ENCODE measurements at places on chromosomes 16 and 17. TPM values are rescaled to one million over a fixed set of nuclear protein-coding genes. Genes with fewer than 3 reads are reported as not detected.

DNA sequence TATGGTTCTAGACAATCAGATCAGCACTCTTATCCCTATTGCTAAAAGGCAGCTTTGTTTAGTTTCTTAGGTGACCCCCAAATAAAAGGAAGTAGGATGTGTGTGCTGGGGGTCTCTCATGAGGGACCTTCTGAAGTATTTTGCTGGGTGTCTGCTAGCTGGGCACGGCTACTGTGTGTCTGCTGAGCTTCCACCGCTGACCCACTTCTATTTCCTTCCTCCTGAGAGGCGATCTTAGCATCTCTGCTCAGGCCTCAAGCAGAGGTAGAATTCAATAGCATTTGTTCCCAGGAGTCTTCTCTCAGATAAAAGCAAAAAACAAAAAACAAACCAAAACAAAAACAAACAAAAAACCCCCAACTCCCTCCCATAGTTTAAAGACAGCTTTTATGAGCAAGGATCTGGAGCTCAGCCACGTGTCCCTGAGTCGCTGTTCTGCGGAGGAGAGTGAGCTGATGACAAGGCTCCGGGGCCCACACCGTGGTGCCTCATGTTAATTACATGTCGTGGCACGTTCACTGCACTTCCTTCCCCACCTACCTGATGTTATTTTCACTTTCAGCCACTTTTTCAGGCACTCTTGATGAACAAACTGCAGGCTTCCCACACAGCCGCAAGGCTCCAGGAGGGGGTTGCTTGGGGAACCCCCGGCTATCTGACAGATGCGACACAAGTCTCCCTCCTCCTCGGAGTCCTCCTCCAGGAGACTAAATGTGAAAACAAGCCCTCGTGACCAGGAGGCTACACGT, 83.5 kb downstream of the MARCHF10 start:
- no peak for DNase-seq

The RNF157 gene
- total RNA-seq, result 0.26 TPM

- no peak for DNase-seq
These were observed 128.7 kb upstream of the CHMP6 start for GRCh38 chr17:80862978-80863377.

The SPATA22 gene
- total RNA-seq, result 0.41 TPM

The C16orf86 gene
- total RNA-seq, result 1.1 TPM

DNA sequence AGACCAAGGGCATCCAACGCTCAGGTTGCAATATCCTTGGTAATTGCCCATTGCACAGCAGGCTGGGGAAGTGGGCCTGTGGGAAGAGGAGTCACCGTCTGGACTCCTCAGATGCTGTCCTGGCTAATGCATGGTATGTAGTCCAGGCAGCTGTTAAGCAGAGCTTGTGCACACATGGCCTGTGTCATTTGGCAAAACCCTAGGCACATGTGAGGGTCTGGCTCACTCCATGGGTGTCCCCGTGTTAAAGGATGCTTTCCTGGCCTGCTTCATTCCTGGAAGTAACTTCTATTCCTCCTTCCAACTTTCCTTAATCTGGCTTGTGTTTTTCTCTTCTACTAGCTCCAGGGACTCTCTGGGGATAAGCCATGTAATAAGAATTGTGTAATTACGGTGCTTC, 378.0 kb upstream of the CA10 start:
- no peak for DNase-seq

DNA sequence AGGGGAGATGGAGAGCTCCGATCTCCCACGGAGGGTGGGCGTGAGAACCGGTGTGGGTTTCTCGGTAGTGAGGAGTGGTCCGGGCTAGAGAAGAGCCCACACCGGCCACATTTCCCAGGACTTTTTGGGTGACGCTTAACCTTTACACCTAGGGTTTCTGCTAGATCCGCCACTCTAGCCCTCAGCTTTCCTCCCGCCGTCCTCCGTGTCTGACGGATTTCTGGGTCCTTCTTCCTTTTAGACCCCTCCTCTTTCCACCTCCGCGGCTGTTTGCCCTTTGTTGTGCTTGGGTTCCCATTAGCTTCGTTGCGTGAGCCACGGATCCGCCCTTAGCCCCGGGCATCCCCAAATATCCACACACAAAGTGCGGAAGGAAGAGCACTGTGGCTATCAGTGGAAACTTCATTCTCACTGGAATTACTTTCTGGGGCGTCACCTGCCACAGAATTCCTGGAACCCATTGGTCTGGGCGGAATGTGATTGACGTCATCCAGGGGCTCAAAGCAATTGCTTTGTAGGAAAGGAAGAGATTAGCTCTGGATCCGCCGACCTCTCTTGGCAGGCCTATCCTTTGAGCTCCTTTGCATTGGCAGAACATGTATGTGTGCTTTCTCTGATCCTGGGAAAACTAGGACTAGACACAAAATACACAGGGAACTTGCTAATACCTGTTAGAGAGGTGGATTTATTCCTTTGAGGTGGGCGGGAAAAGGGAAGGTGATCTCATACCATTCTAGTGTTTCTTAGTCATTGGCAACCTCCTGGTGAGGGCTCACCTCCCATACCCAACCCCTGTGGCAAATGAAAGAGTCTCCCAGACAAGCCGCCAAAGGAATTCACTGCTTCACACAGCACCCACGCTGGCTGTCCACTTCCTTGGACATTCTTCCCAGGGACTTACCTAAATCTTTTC, 654 bp downstream of the TNFAIP1 start:
- no peak for DNase-seq

DNA sequence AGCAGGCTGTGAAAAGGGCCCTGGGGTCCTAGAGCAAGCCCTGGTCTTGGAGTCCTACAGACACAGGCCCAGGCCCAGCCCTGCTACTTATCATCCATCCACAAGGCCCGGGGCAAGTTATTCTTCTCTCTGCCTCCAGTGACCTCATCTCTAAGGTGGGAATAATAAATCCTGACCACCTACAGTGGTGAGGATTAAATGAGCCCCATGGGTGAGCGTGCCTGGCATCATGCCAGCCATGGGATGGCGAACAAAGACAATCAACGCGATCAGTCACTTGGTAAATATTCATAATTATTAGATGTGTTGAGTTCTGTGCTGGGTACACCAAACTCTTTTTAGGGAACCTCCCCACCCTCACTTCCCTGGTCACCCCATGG, 5.5 kb downstream of the KRT15 start:
- no peak for DNase-seq

The TLCD1 gene
- total RNA-seq, result 17.0 TPM

DNA sequence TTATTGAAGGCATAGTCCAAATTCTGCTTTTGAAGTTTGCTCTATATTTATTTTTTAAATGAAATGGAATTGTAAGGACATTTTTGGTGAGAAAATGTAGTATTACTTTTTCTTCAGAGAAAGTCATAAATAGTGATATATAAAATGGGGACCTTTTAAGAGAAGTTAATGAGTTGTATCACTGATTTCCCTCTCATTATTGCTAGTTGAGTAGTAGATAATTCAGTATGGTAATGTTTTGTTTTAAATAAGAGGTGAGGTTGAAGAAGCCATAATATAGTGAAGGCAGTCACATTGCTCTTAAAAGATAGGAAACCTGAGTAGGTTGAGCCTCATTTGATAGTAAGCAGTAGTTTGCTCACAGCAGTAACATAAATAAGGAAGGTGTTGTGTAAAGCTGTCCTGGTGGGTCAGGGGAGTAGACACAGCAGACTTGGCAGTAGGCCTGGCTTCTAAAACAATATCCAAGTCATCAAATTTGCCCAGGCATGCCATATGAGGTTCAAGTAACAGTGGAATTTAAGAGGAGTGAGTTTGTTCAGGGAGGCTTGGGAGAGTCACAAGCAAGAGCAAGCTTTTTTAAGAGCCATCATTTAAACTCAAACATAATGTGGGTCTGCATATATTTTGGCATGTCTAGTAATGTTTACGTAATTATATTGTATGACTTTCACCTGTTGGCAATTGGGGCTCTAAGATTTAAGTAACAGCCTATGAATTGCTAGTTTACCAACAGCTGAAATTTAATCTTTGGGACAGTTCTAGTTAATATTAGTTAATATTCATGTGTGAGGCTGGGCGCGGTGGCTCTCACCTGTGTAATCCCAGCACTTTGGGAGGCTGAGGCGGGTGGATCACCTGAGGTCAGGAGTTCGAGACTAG, 6.5 kb downstream of the NFATC3 start:
- no peak for DNase-seq

DNA sequence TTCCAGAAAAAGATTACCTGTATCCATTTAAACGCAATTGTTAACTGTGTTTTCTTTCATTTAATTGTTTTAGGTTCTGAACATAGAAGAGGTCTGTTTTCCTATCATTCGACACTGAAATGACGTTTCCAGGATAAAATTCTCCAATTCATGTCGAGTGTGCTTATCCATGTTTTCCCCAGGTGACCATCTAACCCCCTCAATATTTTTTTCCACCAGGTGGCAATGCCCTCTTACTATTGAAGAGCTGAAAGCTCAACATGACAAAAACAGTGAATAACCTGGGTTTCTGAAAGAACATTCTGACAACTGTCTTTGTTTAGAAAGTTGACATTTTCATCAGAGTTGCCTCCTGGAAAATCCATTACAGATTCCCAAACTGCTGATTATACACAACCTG, 948.7 kb downstream of the KCNJ2 start:
- DNase-seq, result no peak

DNA sequence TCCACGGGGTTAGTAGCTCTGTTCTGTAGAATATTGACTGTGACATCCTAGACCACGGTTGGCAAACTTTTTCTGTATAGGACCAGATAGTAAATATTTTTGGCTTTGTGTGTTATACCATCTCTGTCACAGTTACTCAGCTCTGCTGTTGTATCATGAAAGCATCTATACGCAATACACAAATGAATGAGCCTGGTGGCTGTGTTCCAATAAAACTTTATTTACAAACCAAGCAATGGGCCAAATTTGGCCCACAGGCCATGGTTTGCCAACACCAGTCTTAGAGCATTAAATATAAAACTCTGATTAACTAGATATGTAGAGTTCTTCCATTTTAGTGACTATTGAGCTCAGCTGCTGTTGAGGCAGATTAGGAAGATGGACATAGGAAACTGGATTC, 132.7 kb downstream of the MAP2K6 start:
- no peak for DNase-seq

The IL32 gene
- total RNA-seq, result 20.6 TPM

- DNase-seq, result no peak
These were observed 14.2 kb upstream of the LASP1NB start for GRCh38 chr17:38911081-38911730.

DNA sequence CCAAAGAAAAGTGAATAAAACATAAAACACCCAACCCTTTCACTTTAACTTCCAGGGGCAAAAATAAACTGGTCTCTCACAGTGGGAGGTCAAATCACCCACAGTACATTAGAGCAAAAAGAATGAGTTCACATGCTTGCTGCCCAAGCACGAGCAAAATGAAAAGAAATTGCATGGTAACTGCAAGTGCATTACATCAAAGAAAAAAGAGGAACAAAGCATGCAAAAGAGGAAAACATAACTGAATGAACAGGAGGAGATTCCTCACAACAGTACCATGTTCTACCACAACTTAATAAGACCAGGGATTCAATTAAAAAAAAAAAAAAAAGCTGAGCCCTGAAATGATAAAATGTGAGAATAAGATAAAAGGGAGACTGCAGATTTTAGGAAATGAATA, 12.3 kb downstream of the DNAH2 start:
- DNase-seq, result no peak

DNA sequence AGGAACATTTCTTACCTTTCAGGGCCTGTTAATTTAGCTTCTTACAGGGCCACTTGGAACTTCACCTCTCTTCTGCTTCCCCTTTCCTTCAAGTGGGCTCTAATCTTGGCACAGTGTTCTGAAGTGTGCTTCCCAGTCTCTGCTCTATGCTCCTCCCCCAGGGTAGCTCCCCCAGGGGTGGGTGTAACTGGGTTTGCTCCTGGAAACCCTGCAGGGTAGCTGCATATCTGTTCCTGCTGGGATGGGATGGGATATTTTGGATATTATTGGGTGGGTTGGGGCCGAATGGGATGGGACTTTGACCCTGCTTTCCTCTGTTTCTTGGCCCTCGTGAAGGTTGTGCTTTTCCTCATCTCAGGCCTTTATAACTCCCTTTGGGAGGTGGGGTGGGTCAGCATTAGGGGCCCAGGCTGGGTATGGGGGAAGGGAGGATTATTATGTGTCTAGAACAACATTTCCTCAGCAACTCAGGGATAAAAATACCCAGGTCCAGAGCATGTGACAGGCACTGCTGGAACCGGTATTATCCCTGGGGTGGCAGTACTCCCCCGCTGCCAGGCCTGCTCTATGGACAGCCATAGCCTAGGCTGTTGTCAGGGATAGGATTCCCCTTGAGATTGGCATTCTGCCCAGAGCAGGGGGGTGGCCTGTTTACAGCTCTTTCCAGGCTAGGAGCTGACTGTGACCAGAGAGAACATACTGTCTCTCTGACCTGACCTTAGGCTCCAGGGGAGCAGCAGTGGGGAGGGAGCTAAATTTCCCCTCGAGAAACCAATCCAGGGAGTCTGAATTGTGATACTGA, 5.0 kb downstream of the NFE2L1 start:
- DNase-seq, result no peak

The TNK1 gene
- 15.2 TPM for total RNA-seq

- no peak for DNase-seq
These were observed 10.0 kb upstream of the SKAP1 start for GRCh38 chr17:48439875-48440505.

DNA sequence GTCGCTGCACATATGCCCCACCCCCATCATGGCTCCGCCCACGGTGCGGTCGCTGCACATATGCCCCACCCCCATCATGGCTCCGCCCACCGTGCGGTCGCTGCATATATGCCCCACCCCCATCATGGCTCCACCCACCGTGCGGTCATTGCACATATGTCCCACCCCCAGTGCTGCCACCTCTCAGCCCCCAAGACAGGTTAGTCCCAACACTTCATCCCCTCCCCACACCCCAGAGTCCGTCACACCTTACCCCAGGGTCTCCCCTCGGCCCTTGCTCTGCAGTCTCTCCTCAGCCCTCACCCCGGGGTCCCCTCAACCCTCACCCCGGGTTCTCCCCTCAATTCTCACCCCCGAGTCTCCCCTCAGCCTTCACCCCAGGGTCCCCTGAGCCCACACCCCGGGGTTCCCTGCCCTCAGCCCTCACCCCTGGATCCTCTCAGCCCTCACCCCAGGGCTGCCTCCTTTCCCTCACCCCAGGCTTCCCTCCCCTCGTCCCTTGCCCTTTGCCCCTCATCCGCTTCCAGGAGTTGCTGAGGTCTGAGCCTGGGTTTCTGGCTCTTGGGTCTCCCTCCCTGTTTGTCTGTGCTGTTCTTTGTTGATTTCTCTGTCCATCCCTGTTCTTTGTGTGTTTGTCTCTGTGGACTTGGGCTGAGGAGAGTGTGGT, 25.6 kb downstream of the TPSG1 start:
- DNase-seq, result no peak

DNA sequence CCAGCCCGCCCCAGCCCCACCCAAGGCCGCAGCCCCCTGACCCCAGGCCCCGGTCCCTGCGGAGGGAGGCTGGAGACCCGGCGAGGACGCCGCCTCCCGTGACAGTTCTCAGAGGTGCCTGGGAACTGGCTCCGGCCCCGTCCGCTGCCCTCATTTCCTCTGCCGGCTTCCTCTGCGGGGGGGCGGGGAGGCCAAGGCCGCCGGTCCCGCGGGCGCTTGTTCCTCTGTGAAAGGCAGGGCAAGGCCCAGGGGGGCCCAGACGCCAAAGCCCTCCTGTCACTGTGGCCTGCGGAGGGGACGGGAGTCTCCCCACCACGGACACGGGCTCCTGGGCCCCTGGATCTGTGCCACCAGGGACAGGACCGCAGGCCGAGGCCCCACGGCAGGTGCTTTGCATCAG, 5.0 kb upstream of the PVALEF start:
- DNase-seq, result no peak
